ENCODE measurements at places on chromosomes 11 and 22.

GRCh38 chr22:20256551-20257211, 11.4 kb downstream of the RTN4R start:
- no peak for DNase-seq

GRCh38 chr11:78646564-78647185, 72.0 kb upstream of the NARS2 start:
- DNase-seq = peak; percentile 61

DNA sequence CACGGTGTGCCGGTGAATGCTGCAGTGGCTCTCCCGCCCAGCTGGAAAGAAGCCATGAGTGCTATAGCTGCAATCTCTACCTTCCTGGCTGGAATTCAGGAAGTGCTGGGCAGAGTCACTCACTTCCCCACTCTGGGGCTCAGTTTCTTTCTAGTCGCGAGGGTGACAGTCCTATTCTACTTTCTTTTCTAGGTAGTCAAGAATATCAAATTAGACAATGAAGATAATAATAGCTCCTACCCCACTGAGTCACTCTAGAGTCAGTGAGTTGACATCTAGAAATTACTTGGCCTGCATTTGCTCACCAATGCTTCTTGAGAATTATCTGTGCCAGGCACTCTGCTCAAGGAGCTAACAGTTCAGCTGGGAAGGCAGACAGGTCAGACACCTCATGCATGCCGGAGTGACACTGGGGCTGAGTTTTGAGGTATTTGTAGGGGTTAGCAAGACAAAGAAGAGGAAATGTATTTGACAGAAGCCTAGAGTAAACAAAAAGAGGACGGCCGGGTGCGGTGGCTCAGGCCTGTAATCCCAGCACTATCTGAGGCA, 3.2 kb downstream of the CENPM start:
- no peak for DNase-seq

GRCh38 chr11:109845437-109845836, 247.8 kb upstream of the ZC3H12C start:
- no peak for DNase-seq

DNA sequence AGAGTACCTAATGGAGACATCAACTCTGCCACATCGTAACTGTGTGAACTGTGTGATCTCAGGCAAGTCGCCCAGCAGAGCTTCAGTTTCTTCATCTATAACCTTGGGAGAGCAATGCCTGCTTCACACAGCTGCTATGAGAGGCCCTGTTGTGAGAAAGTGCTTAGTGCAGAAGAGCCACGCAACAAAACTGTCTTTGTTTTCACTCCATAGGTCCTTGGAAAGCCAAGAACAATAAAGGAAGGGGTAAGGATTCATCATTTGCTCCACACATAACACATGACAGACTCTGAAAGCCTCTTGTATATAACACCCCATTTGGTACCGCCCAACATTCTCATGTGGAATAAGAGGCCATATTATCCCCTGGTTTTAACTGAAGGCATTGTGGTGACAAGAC, 231.9 kb upstream of the ISX start:
- no peak for DNase-seq

GRCh38 chr22:49192180-49192856, 635.4 kb downstream of the BRD1 start:
- no peak for DNase-seq

DNA sequence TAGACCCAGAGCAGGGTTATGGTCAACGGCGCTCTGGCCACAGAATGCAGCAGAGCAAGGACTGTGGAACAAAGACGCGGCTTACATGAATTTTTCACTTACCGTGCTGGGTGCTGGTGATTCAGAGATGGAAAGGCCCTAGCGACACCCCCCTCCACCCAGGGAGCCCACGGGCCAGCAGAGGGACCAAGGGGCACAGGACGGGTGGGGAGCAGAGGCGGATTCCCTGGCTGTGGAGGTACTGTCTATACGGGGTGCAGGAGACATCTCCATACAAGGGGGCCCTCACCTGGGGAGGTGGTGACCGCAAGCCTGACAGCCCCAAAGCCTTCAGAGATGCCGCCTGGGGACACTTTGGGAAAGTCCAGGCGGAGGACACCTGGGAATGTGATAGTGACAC, 1.1 kb upstream of the SEPTIN5 start:
- no peak for DNase-seq

DNA sequence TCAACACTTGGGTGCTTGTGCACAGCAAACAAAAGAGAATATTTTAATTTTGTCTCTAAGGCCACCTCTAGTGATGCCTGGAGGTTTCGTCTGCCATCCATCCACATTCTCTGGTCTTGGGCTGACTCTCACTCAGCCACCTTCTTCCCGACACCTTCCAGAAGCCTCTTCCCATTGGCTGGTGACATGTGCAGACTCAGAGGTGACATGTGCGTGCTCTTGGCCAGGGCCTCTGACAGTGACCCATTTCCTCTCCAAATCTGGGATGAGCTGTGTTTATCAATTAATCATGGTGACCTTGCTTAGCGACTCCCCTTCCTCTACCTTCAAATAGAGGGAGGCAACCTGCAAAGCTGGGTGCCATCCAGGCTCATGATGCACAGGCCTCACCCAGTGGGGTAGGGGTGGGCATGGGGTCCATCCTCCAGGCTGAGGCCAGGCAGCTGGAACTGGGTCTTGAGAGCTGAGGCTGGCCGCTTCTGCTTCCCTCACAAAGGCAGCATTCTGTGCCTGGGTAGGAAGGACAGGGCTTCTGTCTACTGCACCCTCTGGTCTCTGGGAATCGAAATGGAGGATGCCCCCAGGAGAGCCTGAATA, 91.8 kb downstream of the DHCR7 start:
- no peak for DNase-seq

- no peak for DNase-seq
Measured at GRCh38 chr11:116601814-116602636, 170.8 kb downstream of the BUD13 start.

- DNase-seq = no peak
Measured at GRCh38 chr11:16356057-16356760, at the start of gene SOX6. Gene SOX6 (minus strand): TSS chr11:16356546. CDS start chr11:16341248, 15,298 bp downstream.

DNA sequence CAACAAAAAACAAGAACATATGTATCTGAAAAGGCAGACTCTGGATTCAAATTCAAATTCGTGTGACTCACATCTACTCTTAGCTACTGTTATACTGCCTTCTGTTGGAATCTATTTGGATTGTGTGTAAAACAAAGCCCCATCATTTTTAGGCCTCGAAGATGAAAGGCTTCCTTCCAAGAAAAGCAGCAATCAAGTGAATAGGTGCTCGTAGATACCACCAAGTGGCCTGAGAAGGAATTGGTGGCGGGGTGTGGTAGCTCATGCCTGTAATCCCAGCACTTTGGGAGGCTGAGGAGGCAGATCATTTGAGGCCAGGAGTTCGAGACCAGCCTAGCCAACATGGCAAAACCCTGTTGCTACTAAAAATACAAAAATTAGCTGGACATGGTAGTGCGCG, 4.2 kb downstream of the GRAMD1B start:
- no peak for DNase-seq

DNA sequence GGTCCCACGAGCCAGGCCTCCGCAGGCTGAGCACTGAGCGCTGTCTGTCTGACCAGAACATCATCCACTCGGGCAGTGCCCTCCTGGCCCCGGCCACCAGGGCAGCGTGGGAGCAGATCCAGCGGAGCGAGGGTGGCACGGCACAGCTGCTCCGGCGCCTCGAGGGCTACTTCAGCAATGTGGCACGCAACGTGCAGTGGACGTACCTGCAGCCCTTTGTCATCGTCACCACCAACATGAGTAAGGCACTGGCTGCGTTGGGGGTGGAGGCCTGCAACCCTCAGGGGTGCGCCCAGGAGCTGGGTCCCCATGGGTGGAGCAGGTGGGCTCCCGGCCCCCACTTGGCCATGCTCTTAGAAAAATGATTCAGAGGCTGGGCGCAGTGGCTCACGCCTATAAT, 49.7 kb upstream of the PRODH start:
- DNase-seq = no peak

DNA sequence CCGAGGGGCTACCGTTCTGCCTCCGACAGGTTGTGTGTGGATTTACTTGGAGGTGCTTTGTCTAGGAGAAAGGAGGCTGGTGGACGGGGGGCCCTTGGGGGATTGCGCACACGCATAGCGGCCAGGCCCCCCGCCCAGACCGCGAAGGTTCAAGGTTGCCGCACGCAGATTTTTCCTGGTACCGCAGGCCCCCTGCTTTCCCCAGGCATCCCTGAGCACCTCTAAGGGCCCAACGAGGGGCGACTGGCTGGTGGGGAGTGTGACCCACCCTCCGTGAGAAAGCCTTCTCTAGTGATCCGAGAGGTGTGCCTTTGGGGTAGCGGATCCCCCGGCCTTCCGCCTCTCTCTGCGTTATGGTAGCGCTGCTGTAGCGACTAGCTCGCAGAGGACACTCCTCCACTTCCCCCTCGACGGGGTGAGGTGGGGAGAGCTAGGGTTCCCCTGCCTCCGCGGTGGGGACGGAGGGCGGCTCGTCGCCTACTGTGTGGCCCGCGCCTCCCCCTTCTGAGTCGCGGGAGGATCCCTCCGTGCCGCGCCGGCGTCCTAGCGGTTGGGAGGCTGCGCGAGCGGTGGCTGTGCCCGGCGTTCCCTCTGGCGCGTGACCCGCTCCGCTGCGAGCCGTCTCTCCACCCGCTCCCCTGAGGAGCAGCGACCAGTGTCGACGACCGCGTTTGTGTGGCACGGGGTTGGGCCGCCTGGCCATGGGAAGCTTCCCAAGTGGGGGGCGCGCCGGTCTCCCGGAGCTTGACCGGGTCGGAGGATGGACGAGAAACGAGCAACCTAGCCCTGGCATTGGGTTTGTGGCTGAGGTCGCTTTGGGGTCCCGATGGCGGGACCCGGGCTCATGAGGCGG, 3900.0 kb upstream of the OR11H1 start:
- DNase-seq = no peak

DNA sequence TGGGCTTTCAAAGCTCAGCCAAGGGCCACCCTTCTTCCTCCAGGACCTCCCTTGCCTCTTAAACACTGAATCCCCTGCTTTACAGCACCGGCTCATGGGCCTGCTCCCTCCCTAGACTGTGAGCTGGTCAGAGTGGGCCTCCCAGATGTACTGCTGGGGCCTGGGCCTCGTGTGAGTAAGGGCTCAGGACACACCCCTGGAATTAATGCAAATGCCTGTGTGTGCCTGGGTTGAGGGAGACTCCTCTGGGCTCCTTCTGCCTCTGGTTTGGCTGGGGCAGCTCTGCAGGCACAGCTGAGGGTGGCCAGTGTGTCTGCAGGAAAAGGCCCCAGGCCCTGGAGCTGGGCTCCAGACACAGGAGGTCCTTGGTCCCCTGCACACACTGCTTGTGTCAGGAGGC, 24.2 kb downstream of the ALX4 start:
- DNase-seq = no peak

DNA sequence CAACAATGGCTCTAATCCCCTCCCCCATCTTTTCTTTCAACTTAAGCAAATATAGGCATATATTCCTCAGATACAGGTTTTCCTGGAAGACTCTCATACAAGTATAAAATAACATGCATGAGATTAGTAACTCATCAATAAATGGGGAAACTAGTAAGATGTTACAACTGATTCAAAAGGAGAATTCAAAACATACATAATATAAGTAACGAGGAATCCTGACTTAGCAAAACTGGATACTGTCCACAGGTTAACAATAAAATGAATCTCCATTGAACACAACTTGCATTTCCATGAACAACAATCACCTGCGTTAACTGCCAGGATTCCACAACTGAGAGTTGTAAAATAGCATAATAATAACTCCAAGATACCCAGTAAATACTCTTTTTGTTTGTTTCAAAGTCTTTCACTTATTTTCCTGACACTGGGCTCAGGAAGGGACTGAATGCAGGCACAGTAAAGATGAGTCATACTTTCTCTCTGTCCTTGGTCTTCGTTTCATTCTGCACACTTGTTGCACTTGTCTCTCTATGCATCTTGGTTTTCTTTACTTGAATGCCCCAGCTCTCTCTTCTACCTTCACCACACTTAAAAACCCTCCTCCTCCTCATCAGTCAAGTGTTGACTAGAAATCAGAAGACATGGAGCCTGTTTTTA, 8.1 kb downstream of the APIP start:
- DNase-seq = no peak

- DNase-seq = no peak
Measured at GRCh38 chr22:48534395-48534958, 1293.2 kb downstream of the BRD1 start.

DNA sequence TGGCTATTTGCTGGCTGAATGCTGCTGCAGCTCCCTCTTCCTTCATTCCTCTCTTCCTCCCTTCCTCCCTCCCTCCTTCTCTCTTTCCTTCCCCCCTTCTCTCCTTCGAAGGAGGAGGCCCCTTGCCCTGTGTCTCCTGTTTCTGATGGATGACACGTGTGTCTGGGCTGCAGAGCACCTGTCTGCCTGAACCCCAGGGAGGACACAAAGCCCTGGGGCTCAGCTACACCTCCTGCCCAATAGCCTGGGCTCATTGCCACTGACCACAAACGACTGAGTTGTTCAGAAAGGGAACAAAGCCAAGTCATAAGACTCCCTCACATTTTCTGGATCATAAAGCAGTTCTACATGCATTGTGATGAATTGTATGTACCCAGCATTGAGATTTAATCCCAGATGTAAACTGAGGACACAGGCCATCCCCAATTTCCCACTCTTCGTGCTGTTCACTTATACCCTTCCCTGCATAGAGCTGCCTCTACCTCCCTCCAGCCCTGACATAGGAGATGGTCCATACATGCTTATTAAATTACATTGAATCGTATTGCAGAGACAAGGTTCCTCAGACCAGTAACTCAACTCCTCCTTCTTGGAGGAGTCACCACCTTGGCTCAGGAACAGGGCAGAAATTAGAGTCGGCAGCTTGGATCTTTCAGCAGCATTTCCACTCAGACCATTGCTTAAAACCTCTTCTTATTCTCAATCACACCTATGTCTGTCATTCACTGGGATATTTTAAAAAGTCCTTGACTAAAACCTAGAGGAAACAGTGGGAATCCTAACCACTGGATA, 1.2 kb downstream of the CSRP3 start:
- DNase-seq = peak; percentile 86

DNA sequence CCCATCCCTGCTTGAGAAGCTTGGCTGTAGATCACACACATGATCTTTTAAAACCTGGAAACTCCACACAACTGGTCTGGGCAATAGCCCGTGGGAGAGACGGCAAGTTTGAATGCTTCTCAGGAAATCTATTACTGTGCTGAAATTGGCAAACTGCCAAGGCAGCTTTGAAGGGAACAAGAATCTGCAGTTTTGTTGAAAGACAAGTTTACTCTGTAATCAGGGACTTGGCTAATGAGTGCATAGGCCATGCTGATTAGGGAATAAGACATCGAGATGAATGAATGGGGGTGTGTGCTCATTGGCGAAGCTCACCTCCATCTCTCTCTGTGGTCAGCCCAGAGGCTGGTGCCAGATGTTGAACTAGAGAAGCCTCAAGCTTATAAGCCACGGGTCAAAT, 218.8 kb downstream of the HIPK3 start:
- no peak for DNase-seq

DNA sequence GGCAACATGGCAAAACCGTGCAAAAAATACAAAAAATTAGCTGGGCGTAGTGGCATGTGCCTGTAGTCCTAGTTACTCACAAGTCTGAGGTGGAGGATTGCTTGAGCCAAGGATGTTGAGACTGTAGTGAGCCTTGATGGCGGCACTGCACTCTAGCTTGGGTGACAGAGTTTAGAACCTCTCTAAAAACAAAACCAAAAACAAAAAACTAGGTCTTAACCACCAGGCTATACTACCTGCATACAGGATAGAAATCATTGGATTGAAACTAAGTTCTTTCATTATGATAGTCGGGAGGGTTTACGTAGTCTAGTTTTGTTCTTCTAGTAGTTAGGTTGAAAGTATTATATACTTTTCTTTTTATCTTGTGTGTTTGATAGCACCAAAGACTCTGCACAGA, 5.8 kb downstream of the RNF214 start:
- DNase-seq = no peak

Measured in hematopoietic multipotent progenitor cell treated with erythropoietin and hydrocortisone succinate and interleukin-3 and kit ligand, for 8 days (in vitro differentiated cells).